Activated CD4-positive, alpha-beta T cell treated with anti-CD3 and anti-CD28 coated beads, Interleukin-2, amount 50 U/mL, for 1 hour (primary cell): ENCODE measurements at places on chromosomes 3 and 15.
A peak's percentile ranks its signal among the peaks of the same experiment; 100 is the strongest.

- DNase-seq = no peak
Observed at GRCh38 chr3:105406268-105406667, 39.6 kb downstream of the ALCAM start.

DNA sequence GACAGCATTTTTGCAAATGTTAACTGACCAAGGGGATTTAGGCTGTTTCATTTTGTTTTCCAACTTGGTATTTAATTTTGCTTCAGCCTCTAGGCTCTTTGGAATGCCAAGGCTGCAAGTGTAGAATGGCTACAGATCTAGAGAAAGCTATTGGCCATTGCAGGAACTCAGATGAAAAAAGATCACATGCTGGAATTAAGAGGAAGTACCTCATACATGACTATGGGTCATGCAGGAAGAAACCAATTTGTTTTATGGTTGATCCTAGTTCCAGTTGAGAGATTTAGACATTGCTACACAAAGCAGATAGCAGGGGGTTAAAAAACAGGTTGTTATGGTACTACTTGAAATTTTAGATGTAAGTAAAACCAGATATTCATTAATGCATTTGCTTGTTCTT lies 12.7 kb upstream of the CLDN16 start:
- DNase-seq = no peak

DNA sequence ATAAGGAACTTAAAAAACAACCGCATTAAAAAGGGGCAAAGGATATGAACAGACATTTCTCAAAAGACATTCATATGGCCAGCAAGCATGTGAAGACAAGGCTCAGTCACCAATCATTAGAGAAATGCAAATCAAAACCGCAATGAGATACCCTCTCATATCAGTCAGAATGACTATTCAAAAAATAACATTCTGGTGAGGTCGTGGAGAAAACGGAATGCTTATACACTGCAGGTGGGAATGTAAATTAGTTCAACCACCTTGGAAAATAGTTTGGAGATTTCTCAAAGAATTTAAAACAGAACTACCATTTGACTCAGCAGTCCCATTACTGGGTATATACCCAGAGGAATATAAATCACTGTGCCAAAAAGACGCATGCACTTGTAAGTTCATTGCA lies 496.6 kb upstream of the SGO1 start:
- DNase-seq = no peak

- no peak for DNase-seq
Observed at GRCh38 chr15:34993877-34994276, 5.8 kb upstream of the ZNF770 start.

- no peak for DNase-seq
Observed at GRCh38 chr3:30952786-30953185, 58.3 kb upstream of the GADL1 start.

DNA sequence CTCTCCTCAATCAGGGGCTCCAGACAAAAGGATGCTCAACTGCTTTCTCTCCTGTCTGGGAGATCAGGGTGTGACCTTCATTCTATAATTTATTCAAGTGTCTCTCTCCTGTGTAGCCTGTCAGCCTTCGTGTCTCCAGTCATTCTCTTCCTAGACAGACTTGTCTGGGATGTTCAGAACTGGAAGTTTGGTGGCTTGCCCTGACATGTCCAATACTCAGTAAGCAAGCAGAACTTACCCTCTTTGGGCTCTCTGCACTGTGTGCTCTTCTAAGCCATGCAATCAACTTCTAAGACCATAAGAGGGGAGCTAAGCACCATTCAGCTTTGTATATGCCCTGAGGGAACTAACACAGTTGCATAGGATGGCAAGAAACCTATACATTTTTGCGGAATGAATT lies 14.1 kb downstream of the ACKR2 start:
- DNase-seq = no peak

DNA sequence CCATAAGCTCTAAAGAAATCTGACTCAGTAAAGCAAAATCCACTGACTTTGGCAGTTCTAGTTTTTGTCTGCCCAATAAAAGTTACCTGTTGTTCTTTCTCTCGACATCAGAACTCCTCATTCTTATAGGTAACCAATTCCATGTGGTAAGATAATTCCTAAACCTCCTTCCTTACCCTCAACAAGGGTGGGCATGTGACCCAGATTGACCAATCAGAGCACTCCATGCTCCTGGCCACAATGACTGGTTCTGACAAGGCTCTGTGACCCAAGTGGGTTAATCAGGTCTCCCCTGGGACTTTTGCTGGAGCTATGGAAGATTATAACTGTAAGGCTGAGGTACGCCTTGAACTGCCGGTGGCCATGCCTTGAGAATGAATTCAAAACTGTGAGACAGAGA lies 31.7 kb downstream of the LINS1 start:
- no peak for DNase-seq

DNA sequence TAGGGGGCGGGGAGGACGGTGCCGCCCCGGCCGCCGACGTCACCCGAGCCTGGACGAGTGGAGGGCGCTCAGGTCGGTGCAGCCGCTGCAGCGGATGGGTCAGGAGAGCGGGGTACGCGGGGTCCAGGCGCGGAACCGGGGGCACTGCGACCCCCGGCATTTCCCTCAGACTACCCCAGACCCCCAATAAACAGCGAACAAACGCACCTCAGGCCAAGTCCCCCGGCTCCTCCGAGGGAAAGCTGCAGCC lies 78.9 kb downstream of the IQSEC1 start:
- no peak for DNase-seq

DNA sequence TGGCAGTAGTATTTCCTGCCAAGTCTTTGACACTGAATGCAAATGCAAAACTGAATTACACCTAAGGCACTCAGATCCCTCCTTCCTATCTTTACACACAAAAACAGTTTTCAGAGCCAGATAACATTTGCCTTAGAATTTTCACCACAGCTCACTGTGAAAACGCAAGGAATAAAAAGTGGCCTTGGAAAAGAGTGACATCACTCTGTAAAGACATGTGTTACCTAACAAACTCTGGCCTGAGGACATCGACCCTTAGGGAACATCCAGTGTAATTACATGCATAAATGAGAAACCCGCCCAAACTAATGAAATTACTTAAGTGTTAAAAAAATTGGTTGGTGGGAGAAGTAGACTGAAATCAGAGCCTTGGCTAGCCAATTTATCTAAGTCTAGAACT lies 88.9 kb downstream of the PLOD2 start:
- no peak for DNase-seq

- no peak for DNase-seq
Observed at GRCh38 chr15:23566651-23567050, 1.2 kb downstream of the MKRN3 start.

DNA sequence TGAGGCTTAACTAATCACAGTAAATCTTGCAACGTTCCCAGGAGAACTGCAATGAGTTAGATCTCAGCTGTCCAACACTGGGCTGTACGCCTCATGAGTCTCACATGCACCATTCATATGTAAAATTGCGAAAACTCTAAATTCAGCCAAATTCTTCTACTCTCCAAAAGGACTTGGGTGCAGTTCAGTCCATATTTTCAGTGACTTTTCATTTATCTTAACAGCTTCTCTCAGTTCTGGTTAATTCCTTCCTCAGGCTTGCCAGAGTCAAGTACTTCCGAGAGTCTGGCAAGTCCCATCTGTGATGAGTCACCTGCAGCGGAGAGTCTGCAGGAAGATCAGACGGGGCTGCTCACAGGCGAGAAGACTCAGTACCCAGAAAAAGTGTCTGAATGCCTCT lies 11.5 kb downstream of the CCDC80 start:
- DNase-seq = no peak

GRCh38 chr3:30626443-30627180 lies 20.2 kb downstream of the TGFBR2 start:
- DNase-seq = no peak

GRCh38 chr3:157089455-157090221 lies 70.3 kb downstream of the CCNL1 start:
- peak; percentile 41 for DNase-seq

DNA sequence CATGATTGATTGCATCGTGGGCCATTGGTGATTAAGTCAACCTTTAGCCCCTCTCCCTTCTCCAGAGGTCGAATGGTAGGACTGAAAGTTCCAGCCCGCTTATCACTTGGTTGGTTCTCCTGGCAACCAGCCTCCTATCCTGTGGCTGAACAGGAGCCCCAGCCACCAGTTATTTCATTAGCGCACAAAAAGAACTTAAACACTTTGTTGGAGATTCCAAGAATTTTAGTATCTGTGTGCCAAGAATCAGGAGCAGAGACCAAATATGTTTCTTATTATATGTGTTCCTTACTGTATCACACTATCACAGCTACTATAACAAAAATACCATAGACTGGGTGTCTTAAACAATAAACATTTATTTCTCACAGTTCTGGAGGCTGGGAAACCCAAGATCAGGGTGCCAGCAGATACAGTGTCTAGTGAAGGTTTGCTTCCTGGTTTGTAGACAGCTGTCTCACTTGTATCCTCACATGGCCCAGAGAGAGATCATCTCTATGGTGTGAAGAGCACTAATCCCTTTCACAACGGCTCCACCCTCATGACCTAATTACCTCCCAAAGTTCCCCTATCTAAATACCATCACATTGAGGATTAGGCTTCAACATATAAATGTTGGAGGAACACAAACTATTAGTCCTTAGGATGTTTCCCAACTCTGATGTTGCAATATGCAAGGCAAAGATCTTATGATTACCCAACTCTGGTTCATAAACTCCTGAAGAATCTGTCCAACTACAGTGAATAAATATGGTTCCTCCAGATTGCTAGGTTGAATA lies 30.5 kb upstream of the APH1B start:
- DNase-seq = no peak

GRCh38 chr3:22292681-22293080 lies 541.7 kb upstream of the ZNF385D start:
- no peak for DNase-seq

GRCh38 chr15:57340682-57341259 lies 35.5 kb upstream of the CGNL1 start:
- DNase-seq = peak; percentile 9

GRCh38 chr3:160577556-160578195 lies 12.3 kb upstream of the KPNA4 start:
- DNase-seq = no peak

DNA sequence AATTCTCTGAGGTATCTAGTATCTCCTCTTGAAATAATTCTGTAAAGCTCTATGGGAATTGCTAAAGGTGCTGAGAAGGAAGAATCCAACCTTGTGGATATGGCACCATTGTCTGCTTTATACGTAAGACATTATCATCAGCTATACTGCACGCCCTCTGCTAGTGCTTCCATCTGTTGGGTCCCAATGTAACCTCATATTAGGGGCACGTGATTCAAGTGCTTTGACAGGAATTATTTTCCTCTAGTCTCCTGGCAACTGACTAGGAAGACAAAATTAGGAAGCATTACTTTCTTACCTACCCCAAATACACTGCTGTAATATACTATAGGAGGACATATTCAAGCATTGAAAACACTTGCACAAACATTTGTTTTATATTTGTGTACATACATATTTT lies 24.0 kb downstream of the COPS2 start:
- no peak for DNase-seq

DNA sequence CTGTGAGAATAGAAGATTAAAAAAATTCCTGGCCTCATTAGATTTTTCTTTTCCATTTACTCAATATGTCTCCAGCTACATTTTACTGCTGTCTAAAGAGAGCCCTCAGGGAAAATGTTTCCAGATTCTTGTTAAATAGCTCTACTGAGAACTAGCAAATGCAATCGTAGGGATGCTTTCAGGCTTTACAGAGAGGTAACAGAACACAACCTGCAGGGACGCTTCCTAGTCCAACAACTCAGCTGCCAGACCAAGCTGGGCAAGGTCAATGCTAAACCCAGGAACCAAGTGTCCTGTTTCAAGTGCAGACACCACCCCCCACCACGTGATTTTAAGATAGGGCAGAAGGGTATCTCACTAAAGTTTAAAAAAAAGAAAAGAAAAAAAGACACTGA lies 25.2 kb downstream of the ARHGEF3 start:
- DNase-seq = no peak

- DNase-seq = no peak
Observed at GRCh38 chr3:188807006-188807405, 364.8 kb upstream of the TPRG1 start.

DNA sequence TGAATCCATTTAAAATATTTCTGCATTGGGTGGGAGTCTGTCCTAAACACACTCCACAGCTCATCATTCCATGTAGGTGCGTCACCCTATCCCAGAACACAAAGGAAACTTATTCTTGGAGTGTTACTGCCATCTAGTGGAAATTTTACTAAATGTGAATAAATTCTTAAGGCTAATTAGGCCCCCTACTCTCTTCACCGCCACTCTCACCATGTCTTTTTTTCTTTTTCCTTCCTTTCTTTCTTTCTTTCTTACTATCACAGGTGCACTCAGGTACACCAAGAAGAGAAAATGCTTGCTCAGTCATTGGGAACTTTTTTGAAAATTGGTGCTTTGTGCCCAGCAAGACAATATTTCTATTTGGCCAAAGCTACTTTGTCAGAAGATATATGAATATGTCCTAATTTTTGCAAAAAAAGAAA lies 26.4 kb upstream of the ATP8B4 start:
- DNase-seq = no peak

DNA sequence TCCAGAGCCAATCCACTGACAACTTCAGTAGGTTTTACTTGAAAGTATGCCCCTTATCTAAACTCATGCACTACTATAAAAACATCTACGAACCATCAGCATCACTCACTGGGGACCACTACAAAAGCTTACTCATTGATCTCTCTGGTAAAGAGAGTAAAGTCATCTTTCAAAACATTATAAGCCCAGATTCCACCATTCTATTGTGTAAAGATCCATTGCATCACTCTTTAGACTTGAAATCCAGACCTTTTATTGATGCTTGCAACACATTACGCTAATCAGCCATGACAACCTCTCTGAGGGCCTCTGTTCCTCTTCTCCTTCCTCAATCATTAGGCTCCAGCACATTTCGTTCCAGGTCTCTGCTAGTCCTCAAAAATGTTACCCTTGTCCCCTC lies 248.9 kb upstream of the WNT5A start:
- no peak for DNase-seq

DNA sequence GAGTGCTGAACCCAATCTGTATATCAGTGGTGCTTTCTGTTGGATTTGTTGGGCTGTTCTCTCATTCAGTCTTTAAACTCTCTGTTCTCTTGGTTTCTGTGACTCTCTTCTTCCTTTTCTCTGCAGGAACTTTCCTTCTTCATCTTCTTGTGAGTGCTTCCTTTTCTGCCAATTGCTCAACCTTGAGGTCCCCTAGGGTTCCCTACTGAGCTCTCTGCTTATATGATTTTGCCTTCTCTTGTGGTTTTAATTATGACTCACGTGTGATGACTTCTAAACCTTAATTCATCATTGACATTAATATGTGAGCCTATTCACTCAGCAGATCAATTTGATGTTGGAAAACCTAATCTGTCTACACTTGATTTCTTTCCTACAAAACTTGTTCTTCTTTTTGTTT lies 39.4 kb downstream of the MOBP start:
- no peak for DNase-seq
